ENCODE measurements at places on chromosomes 4 and X.
A peak's percentile ranks its signal among the peaks of the same experiment; 100 is the strongest.

- DNase-seq, result no peak
These were observed 300.9 kb downstream of the FAM47A start for GRCh38 chrX:33831211-33831610.

- no peak for DNase-seq
These were observed 170.4 kb upstream of the CASK start for GRCh38 chrX:42093756-42094155.

- DNase-seq, result no peak
These were observed 117.0 kb upstream of the TEX13C start for GRCh38 chrX:125202591-125203248.

GRCh38 chr4:130043732-130044160 lies 947.8 kb downstream of the C4orf33 start:
- no peak for DNase-seq

DNA sequence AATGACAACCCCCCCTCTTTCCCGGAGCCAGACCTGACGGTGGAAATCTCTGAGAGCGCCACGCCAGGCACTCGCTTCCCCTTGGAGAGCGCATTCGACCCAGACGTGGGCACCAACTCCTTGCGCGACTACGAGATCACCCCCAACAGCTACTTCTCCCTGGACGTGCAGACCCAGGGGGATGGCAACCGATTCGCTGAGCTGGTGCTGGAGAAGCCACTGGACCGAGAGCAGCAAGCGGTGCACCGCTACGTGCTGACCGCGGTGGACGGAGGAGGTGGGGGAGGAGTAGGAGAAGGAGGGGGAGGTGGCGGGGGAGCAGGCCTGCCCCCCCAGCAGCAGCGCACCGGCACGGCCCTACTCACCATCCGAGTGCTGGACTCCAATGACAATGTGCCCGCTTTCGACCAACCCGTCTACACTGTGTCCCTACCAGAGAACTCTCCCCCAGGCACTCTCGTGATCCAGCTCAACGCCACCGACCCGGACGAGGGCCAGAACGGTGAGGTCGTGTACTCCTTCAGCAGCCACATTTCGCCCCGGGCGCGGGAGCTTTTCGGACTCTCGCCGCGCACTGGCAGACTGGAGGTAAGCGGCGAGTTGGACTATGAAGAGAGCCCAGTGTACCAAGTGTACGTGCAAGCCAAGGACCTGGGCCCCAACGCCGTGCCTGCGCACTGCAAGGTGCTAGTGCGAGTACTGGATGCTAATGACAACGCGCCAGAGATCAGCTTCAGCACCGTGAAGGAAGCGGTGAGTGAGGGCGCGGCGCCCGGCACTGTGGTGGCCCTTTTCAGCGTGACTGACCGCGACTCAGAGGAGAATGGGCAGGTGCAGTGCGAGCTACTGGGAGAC lies 1.6 kb downstream of the PCDH10 start:
- no peak for DNase-seq

DNA sequence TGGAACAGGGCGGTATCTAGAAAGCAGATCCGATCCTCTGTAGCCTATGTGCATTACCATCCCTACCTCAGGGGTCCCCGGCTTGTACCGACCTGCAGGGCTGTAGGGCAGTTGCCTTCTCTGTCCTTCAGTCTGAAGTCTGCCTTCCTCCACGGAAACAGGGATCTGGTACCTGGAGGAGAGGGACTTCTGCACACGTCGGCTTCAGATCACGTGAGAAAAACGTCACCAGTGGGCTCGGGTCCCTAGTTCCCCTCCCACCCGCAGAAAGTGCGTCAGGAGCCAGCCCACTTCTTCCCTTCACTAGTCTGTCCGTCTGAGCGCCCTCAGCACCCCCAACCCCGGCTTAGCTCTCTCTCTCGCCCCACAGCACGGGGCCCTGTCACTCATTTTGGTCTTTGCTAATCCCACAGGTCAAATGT lies at the start of gene TCEAL5:
Gene TCEAL5, minus strand, starts transcription at position 170 of the 422 bp plus-strand sequence. CDS start 2,187 bp downstream, outside the sequence.
- DNase-seq, result no peak

- DNase-seq, result no peak
These were observed 112.3 kb upstream of the SFRP2 start for GRCh38 chr4:153901220-153901619.

DNA sequence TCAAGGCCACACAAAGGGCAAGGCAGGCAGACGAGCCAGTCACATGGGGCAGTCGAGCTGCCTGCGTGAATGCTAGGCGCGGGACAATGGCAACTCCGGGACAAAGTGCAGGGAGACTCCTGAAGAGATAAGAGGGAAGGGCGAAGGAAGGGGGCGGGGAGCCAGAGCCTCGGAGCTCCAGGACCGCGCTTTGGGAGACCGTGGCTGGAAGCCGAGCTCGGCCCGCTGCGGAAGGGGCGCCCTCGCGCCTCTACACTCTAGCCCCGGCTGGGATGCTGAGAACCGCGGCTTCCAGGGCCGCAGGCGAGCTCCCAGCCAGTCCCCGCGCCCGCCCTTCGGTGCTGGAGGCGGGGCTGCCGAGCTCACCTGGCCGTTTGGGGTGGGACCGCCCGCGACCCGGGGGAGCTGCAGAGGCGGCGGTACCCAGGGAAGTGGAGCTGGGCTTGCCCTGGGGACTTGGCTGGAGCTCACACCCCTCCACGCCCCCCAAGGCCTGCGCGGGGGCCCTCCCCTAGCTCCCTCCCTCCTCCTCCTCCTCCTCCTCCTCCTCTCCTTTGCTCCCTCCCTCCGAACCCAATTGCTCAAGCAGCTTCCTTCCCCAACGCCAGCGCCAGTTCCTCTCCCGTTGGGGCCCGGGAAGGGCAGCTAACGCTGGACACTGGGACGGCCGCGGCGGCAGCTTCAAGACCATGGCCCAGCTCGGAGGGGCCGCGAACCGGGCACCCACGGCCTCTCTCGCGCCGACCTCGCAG lies at the start of gene SOWAHD:
Gene SOWAHD, plus strand, starts transcription at position 610 of the 752 bp plus-strand sequence. Its CDS starts 80 bp downstream, at position 690.
- peak; percentile 80 for DNase-seq

DNA sequence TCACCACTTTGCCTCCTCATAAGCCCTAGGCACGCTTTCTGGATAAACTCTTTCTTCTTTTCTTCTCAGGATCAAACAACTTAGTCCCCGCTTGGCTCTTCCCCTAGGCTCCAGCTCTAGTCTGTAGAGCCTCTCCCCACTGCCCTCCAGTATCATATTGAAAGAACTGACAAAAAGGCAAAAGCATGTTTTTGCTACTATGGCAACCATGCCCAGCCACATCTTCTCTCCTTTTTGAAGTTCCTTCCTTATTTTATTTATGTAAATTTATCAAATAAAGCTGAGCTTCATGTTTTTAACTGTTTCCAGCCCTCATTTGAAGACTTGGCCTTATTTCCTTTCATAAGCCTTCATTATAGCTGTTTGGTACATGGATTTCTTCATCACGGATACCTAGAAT lies 86.0 kb upstream of the LIMCH1 start:
- no peak for DNase-seq

GRCh38 chrX:107445631-107446030 lies 3.8 kb upstream of the FRMPD3 start:
- no peak for DNase-seq

DNA sequence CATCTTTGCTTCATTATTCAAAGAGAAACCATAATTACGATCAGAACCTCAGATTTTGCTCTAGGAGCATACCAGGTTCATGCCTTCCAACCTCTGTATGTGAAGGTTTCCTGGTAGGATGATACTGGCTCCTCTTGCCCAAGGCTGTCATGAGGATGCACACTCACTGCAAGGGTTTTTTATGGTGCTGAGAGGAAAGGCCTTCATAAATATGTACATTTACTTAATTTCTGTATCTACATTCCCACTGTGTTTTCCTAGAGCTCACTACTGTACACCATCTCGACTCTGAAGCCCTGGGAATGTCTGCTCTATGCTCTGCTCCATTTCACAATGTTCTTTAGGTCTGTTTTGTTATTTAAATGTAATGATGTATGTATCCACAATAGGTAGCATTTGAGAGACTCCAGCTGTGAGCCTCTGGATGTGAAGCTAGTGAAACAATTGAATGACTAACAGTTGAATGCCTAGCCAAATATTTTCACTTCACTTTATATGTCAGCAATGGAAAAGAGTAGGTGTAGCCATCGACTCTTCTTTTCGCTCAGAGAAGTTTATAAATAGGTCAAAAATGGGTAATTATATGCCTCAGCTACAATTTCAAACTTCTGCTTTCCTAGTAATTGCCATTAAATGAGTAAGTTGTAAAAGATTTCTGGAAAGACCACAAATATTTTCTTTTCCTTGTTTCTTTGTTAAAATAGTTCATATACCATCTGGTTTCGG lies 228.0 kb downstream of the PALLD start:
- DNase-seq, result peak; percentile 74

DNA sequence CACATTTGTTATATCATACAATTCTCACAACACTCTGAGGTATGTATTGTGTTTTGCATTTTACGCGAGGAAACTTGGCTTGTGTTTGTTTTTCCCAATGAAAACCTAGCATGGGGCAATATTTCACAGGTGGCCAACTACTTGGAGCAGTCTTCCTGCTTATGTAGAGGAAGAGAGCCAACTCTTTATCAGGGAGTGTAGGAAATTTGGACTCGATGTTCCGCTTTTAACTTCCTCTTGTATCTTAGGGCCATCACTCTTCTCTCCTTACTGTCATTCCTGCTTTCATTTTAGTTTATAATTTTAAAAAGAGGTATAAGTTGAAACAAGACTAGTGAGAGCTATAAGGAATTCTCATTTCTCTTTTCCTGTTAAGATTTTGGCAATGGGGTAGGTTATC lies 107.7 kb upstream of the RPS6KA3 start:
- DNase-seq, result no peak
